PC-3 (cell line): ENCODE measurements at places on chromosomes 7 and 10. TPM values are rescaled to one million over a fixed set of nuclear protein-coding genes. Genes with fewer than 3 reads are reported as not detected.

TUBAL3 gene
- not detected in 2 replicates for total RNA-seq

ZC3HAV1L gene
- 8.2 and 8.7 TPM in 2 replicates for total RNA-seq

ITGB8 gene
- total RNA-seq = 13.9 and 14.0 TPM in 2 replicates

CCSER2 gene
- 10.2 and 14.1 TPM in 2 replicates for total RNA-seq

GRCh38 chr7:150992833-150993302, 2.1 kb downstream of the NOS3 start:
- peaks cover 6% of the 10 kb centered on the region for H3K4me1 ChIP-seq
- H3K27me3 ChIP-seq = no peaks in the 10 kb centered on the region
- DNase-seq = no peak

DNA sequence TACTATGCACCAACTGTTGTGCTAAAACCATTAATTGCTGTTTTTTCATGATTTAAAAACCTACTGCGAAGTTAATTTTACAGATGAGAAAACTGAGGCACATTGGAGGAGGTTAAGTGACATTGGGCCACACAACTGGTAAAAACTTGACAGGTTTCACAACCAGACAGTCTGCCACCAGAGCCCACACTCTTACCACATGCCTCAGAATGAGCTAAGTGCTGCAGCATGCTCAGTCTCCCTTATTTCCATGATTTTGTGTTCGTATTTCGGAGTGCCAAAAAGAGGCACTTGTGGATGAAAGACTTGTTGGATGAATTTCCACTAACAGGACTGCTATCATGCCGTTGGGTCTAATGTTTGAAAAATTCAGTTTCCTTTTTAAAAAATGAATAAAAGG, 77.4 kb downstream of the PCLO start:
- no peaks in the 10 kb centered on the region for H3K36me3 ChIP-seq
- no peak for DNase-seq
- no peak overlapping the region for H3K27ac ChIP-seq
- H3K27me3 ChIP-seq = no peaks in the 10 kb centered on the region

DNA sequence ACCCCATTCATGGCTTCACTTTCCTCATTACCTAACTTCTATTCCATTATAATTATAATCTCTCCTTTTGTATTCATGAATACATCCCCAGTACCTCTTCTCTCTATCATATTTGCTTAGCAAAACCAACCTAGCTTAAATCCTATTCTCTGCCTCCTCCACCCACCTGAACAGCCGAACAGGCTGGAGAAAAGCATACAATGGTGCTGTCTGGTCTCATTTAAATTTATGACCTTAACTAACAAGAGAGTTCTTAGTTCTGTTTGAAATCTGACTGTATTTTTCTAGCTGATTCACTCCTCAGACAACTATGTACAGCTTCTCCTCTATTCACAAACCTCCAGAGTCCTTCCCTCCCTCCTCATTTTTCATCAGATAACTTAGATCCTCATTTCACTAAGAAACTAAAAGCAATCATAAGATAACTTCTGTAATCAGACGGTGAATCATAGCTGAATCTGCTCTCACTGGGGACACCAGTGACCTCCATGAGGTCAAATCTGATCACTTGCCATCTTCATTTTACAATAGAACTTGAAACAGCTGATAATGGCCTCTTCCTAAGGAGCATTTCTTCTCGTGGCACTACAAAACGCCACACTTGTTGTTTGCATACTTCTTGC, 233.9 kb upstream of the AOAH start:
- H3K4me3 ChIP-seq = no peak overlapping the region
- no peaks in the 10 kb centered on the region for H3K36me3 ChIP-seq
- 0 out of 2 replicates have a peak, but pooled peaks cover 3% of the 10 kb centered on the region for H3K27me3 ChIP-seq
- H3K4me1 ChIP-seq = no peaks in the 10 kb centered on the region

DNA sequence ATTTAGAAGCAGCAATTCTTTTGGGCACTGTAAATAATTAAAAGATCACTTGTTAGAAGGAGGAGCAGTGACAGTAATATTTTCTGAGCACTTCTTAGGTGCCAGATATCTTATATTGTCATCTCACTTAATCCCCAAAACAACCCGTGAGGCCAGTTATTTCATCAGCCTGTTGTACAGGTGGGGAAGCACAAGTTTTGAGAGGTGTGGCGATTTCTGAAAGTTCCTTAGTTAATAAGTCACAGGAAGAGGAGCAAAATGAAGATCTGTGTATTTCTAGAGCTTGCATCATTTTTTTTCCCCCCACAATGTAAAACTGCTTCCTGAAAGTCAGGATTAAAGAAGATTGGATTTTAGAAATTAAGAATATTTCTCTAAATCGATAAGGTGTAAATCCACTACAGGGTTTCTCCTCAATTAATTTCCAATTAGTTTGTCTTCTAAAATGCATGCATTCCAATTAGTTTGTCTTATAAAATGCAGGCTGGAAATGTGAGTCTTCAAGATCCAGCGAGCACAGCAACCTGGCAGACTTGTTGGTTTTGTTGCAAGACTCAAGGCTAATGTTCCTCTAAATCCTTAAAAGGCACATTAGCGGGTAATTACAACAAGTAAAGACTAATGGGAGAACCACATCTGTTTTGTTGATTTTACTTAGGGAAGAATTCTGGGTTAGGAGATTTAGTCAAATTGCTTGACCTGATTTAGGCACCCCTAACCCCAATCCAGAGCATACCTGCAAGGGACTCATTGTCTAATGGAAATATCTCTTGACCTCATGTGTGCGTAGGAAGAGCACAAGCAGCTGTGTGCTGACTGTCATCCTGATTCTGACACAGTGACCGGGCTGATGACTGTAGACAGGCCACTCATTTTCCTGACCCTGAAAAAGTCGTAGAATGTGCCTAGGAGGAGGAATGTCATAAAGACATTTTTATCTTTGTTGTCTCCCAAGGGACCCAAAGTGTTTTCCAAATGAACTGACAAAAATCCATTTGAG, 272.0 kb downstream of the BAMBI start:
- H3K27me3 ChIP-seq = no peaks in the 10 kb centered on the region
- no peak overlapping the region for H3K4me3 ChIP-seq
- peaks cover 18% of the 10 kb centered on the region for H3K4me1 ChIP-seq
- no peak overlapping the region for H3K27ac ChIP-seq

DNA sequence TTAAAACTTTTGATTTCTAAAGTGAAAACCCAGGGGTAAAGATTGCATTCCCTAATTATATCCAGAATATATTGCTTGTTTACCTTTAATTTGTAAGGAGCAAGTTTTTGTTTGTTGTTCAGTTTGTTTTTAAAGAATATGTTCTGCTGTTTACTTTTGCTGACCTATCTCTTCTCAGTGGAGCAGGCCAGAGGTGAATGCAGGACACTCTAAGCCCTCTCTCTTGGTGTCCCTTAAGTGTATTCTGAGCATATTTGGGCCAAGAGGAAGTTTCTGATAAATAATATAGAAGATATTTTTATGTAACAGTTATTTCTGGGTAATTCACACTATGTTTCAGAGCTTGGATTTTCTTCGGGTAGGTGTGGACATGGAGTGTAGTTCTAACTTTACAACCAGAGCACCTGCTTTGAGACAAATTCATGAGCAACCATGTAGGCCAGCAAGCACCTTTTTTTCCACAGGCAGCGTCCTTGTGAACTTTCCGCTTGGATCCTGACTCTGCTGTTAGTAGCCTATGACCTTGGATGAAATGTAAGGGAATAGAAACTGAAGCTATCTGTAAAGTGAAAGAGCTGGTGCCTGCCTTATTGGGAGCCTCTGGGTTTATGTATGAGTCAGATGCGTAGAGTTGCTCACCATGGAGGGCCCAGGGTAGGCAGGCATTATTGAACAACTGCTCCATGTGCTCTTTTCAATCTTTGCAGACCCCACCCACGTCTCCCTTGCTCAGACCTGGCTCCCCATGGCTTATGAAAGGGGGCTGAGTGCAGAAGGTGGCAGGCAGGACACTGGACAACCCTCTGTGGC, 16.1 kb downstream of the OGDH start:
- peaks cover 28% of the 10 kb centered on the region for H3K36me3 ChIP-seq
- no peak for DNase-seq
- H3K4me3 ChIP-seq = no peak overlapping the region

GRCh38 chr10:99535764-99536337, 3.1 kb downstream of the NKX2-3 start:
- 0 out of 2 replicates have a peak, but pooled peaks cover 5% of the 10 kb centered on the region for H3K4me1 ChIP-seq
- H3K4me3 ChIP-seq = peak overlapping the region; percentile 48
- H3K27me3 ChIP-seq = peaks cover 54% of the 10 kb centered on the region
- no peaks in the 10 kb centered on the region for H3K36me3 ChIP-seq
- DNase-seq = no peak

DNA sequence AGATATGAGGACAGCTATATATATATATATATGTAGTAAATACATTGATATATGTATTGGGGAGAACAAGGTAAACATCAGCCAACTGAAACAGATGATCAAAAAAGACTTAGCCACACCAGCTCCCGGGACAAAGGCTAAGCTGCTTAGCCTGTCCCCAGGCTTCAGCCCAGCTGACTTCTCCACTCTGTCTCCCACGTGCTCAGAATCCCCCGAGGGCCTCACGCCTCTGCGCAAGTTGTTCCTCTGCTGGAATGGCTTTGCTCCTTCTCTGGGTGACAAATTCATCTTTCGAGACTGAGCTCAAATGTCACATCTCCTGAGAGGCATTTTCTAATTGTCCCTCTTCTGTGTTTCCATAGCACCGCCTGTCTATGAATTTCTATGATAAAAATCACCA, 8.6 kb upstream of the INSIG1 start:
- no peak overlapping the region for H3K4me3 ChIP-seq
- H3K27ac ChIP-seq = no peak overlapping the region
- no peaks in the 10 kb centered on the region for H3K36me3 ChIP-seq
- DNase-seq = no peak
- H3K27me3 ChIP-seq = peaks cover 9% of the 10 kb centered on the region; the same call in 1 of the 2 replicates
- H3K4me1 ChIP-seq = peaks cover 11% of the 10 kb centered on the region

- no peaks in the 10 kb centered on the region for H3K36me3 ChIP-seq
- no peak overlapping the region for H3K4me3 ChIP-seq
- no peaks in the 10 kb centered on the region for H3K27me3 ChIP-seq
- no peak for DNase-seq
- H3K4me1 ChIP-seq = no peaks in the 10 kb centered on the region
Observed at GRCh38 chr7:138049505-138050116, 26.6 kb upstream of the AKR1D1 start.

DNA sequence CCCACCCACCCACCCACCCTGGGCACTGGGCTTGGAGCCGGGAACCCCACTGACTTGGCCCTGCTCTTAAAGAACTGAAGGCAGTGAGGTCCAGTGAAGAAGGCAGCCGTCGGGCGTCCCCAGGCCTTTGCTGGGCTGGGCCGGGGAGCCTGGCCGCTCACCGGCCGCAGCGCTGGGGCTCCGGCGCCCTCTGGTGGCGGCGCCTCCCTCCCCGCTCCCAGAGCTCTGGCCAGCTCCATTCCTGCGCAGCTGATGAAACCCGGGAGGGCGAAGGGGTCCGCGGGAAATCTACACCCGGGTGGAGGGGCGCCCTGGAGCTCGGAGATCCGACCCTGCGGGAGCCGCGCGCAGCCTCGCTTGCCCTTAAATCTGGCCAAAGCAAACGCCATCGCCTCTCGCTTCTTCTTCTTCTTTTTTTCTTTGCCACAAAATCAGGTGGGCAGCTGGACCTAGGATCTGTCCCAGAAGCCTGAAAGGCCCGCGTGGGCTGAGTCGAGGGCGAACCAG, 1.7 kb upstream of the CXCL12 start:
- H3K4me1 ChIP-seq = no peaks in the 10 kb centered on the region
- H3K27ac ChIP-seq = no peak overlapping the region
- peak; percentile 73 for DNase-seq
- no peaks in the 10 kb centered on the region for H3K36me3 ChIP-seq
- H3K27me3 ChIP-seq = peaks cover 44% of the 10 kb centered on the region

DNA sequence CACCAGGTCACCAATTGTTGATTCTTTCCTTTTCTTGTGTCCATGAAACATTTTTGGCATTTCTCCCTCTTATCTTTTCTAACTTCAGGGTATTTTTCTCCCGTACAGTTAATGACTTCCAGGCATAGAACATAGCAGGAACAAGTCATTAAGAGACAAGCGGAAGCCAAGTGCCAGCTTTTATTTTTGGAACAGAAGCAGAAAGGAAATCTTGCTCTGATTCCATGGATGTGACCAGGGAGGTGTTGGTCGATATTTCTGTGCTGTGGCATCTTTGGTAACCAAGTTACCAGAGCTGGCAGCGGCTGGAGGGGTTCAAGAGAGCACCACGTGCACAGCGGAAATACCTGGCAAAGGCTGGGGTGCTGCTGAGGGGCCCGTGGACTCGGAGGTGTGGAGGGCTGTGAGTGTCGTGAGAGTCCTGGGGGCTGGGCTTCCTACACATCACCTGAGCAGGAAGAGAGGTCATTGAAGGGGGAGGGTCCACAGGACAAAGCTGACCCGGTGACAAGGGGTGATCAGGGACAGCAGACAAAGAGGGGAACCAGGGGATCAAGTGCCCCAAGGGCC, 1.8 kb downstream of the LLCFC1 start:
- no peak overlapping the region for H3K4me3 ChIP-seq
- DNase-seq = no peak
- no peaks in the 10 kb centered on the region for H3K4me1 ChIP-seq
- H3K27ac ChIP-seq = no peak overlapping the region

- peak; percentile 52 for DNase-seq
- no peaks in the 10 kb centered on the region for H3K27me3 ChIP-seq
- peaks cover 6% of the 10 kb centered on the region; the same call in 1 of the 2 replicates for H3K4me1 ChIP-seq
Observed at GRCh38 chr10:21030091-21030490, 133.0 kb upstream of the NEBL start.

DNA sequence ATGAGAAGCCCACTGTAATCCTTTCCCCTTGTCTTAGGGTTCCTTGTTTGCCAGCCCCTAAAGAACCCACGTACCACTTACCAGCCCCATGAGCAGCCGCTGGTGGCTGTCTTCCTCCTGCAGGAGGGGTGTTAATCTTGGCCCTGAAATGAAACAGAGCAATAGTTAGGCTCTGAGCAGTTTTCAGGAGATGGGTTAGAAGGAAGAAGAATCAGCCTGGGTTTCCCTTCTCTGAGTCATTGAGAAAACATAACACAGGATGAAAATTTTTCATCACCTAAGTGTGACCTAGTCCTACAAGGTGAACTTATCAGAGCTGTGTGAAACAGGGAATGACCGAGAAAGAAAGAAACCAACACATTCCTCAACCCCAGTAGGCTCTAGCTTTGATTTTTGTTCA, 90.0 kb downstream of the GSAP start:
- DNase-seq = peak; percentile 61
- no peaks in the 10 kb centered on the region for H3K27me3 ChIP-seq
- no peak overlapping the region for H3K4me3 ChIP-seq
- peak overlapping the region; percentile 40; the same call in 1 of the 2 replicates for H3K27ac ChIP-seq

DNA sequence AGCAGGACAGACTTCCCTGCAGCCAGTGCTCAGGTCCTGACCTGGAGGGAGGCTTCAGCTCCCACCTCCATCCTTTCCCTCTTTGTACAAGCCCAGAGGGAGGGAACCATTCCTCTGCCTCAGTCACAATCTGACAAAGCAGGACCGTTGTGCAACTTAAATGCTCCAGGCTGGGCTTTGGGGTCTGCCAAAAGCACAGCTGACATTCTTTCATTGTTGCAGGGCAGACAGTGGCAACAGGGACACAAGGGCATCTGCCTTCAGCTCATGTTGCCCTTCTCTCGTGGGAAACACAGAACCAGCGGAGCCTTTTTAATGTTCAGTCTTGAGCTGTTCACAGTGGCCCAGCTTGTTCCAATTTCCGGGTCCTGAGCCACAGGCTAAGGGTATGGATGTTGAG, 155.7 kb upstream of the TNS3 start:
- no peak overlapping the region for H3K27ac ChIP-seq
- no peak for DNase-seq
- no peaks in the 10 kb centered on the region for H3K27me3 ChIP-seq
- H3K4me3 ChIP-seq = no peak overlapping the region
- H3K4me1 ChIP-seq = no peaks in the 10 kb centered on the region
- no peaks in the 10 kb centered on the region for H3K36me3 ChIP-seq

- DNase-seq = peak; percentile 47
- no peaks in the 10 kb centered on the region for H3K27me3 ChIP-seq
Observed at GRCh38 chr10:128629111-128630096, 503.2 kb upstream of the MKI67 start.

GRCh38 chr7:134625550-134625949, 21.1 kb upstream of the BPGM start:
- no peaks in the 10 kb centered on the region for H3K27me3 ChIP-seq
- no peaks in the 10 kb centered on the region for H3K36me3 ChIP-seq
- H3K4me3 ChIP-seq = no peak overlapping the region
- H3K4me1 ChIP-seq = peaks cover 3% of the 10 kb centered on the region
